ENCODE measurements at places on chromosomes 16 and 17.

DNA sequence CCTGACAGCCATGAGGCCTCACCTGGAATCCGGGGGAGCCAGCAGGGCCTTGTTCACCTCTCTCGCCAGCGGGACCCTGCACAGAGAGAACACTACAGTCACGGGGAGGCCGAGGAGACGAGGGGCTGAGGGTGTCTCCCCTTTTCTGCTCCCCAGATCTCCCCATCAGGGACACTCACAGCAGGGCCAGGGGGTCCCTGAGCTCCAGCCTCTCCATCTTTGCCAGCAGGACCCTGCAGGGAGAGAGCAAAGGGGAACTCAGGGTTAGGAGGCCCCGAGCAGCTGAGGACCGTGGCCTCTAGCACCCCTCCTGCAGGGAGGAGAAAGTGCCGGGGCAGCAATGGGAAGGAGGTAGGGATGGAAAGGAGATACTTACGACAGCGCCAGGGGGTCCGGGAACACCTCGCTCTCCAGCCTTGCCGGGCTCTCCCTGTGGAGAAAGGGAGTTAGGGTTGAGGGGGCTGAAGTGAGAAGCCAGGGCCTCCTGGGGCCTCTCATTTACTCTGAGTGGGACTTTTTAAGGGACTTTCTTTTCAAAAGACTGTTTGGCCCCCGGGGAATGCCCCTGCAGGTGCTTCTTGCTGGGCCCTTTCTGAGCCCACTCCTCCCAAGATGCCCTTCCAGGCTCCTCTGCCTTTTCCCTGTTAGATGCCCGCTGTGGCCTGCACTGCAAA, 8.7 kb downstream of the COL1A1 start:
- no peak for DNase-seq

- no peak for DNase-seq
Observed at GRCh38 chr17:283911-284675, 68.5 kb downstream of the RPH3AL start.

- DNase-seq: no peak
Observed at GRCh38 chr17:77476006-77476405, 335.2 kb downstream of the SEC14L1 start.

DNA sequence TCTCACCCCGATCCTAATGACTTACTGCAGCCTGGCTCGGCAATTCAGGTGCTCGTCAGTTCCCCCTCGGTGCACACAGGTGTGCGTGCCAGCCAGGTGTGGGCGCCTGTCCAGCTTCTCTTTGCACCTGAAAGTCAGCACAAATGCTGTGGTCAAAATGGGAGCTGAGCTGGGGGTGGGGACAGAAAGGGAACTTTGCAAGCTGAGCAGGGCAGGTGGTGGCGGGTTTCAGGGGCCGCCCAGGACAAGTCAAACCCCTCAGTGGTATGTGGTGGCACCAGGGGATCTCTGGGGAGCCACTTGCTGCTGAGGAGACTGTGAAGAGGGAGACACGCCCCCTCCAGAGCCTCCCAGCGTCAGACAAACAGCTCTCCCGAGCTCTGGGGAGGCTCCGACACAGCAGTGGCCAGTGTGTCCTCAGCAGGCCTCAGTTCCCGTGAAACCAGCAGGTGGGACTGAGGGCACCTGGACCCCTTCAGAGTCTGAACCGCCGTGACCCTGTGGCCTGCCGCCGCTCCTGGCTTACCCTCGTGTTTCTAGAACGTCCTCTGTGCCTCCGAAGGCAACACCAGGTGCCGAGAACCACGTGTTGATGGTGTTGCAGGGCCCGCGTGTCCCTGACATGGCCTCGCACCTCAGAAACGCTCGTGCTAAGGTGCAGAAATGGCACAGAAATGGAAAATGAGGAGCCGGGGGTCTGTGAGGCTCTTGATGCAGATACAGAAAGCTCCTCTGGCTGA, 233.5 kb upstream of the TNRC6C start:
- DNase-seq: no peak

Data from stimulated activated CD4-positive, alpha-beta T cell treated with anti-CD3 and anti-CD28 coated beads, Interleukin-15, amount 100 ng/mL, for 1 hour (primary cell).